ENCODE measurements at places on chromosomes 4 and X.

DNA sequence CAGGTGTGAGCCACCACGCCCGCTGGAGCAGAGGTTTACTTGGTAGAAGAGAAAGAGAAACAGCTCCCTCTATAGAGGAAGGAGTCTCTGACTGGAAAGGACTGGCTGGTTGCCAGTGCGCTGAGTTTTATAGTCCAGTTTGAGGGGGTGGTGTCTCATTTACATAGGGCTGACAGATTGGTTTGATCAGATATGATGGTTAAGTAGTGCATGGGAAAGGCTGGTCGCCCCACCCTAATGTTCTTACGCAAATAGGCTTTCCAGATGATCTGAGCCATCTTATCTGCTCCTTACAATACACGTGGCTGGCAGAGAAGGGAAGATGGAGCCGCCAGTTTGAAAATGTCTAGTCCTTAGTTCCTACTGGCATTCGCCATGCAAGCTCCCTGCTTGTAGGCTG is 439.5 kb downstream of the NAF1 start:
- no peak for DNase-seq

- no peak for DNase-seq
Measured at GRCh38 chr4:142776026-142776425, 70.1 kb downstream of the INPP4B start.

DNA sequence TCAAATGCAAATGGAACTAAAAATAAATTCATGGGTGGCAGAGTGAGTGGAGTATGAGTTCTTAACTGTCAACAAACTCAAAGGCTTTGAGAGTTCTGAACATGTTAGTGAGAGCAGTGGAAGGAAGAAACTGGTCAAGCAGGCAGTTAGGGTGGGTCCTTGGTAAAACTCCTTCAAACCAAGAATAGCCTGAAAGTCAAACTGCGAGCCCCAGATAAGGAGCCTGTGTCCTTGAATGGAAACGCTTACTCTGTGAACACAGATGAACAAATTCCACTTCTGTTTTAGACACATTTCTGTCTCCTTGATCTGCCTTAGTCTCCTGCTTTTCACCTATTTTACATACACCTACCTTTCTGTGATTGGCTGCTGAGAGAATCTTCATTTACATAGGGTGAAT is 129.4 kb upstream of the PCDH18 start:
- no peak for DNase-seq

DNA sequence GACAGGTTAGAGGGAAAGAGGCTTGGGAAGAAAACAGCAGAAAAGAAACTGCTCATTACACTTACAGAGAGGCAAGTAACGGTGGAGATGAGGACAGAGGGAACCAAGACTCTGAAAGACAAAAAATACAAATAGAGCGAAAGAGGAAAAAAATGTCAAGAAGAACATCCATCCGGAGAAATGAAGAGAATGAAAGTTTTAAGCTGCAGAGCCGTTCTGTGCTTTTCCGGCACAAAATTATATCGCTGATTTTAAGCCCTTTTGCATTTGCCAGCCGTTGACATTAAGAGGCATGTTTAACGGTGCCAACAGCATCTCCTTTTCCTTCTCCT is 236 bp downstream of the PCDH10 start:
- DNase-seq: no peak

DNA sequence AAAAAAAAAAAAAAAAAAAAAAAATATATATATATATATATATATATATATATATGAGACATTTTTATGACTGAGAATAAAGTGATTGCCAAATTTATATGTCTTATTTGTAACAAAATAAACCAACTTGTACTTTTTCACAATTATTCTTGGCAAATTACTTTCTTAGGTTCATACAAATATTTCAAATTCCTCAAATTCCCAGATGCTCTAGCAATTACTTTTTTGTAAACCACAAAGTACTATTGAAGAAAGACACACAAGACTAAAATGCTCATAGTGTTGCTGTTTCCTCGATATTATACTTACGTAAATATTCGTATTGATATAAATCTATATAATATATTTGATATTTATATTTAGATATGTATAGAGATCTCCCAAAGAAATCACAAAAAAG is 390.0 kb downstream of the FAT4 start:
- DNase-seq: no peak

DNA sequence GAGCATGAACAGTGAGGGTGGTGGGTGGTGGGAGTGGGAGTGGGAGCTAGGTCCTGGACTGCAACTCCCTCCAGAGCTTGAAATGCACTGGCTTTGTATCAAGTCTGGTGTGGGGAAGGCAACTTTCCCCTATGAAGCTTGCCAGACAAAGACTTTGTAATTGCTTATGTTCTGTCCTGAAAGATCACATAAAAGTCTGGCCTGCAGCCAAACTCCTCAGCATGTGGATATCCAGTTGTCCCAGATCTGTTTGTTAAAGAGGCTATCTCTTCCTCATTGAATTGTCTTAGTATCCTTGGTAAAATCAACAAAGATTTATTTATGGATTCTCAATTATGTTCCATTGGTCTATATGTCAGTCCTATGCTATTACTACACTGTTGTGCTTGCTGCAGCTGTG is 607.9 kb downstream of the GLUD2 start:
- no peak for DNase-seq
